ENCODE measurements at places on chromosomes 3 and 15.

DNA sequence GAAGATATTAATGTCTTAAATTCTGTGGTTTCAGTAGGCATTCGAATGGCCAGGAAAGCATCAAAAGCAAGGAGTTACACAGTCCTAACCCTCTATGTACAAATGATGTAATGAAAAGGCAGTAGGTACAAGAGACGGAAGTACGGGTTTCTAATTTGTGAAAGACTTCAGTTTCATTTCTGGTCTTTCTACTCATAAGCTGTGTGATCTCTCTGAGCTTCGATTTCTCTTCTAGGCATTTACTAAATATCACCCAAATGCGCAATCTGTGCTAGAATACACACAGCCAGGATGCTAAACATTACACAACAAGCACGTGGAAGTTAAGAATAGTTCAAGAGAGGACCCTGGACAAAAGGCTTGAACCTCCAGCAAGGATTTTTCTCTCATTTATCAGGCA is 17.9 kb upstream of the STIMATE start:
- DNase-seq, result no peak

DNA sequence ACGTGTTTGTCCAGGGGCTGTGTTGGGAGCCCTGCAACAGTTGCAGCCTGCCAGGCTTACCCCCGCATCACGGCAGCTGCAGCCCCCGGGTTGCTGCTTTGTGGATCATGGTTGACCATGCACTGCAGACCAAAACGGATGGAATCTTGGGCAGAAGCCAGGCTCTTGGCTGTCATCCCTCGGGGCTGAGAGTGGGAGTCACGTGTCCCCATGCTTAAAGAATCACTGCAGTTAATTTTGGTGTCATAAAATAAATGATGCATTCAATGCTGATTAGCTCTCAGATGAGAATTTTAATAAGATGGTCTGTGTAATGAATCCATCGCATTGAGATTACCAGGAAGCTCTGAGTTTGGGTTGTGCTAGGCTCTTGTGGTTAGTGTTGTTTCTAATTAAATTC is 115.6 kb downstream of the CHDH start:
- DNase-seq, result no peak

DNA sequence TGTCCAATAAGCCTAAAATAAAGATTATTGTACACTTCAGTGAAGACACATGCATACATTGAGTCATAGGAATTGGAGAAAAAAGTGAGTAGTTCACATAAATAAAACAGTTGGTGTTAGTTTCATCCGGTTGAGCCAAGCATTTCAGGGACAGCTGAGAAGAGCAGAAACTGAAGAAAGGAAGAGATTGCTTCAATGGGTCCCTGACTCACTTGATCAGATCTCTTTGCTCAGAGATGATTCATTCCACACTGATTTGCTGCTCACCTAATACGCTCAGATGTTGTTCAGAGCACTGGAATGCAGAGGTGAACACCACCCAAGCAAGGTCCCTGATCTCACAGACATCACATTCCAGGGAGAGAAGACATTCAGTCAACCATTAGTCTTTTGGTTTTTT is 93.7 kb downstream of the RAD18 start:
- DNase-seq, result no peak

DNA sequence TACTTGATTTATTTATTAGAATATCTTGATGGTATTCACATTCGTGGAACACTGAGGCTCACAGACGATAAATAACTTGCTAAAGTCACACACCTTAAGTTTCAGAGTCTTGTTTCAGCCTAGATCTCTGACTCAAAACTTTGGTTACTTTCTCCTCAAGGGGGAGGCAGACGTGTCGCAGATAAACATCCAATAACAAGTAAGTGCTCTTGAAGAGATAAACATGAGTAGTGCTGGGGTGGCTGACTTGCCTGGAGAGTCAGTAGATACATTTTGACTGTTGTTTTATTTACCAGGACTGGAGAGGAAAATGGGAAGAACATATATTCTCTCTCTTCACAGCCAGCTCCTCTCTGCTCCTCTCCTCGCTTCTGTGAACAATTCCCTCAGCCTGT is 31.3 kb downstream of the FBXO45 start:
- no peak for DNase-seq

DNA sequence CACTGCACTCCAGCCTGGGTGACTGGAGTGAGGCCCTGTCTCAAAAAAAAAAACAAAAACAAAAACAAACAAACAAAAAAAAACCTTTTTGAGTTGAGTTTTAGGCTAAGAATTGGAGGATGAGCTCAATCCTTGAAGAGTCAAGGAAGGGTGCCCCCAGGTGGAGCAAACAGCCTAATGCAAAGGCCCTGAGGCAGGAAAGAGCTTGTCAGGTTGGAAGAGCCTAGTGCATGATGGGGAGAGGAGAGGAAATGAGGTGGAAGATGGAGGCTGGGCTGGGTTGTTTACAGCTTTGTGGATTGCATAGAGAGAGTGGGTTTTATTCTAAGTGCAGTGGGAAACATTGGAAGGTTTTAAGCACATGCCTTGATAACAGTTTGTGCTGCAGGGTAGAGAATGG is 2.1 kb upstream of the SNX22 start:
- no peak for DNase-seq

DNA sequence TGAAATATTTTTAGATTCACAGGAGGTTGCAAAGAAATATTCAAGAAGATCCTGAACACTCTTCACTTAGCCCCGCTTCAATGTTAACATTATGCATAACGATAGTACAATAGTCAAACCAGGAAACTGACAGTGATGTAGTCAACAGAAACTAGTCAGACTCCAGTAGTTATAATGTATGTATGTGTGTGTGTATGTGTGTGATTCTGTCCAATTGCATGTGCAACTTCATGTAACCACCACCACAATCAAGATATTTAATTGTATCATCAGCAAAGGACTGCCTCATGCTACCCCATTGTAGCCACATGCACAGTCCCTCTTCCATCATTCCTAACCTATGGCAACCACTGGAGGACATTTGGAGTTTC is 77.9 kb downstream of the APBA2 start:
- DNase-seq, result no peak

Data from stimulated activated CD8-positive, alpha-beta memory T cell treated with anti-CD3 and anti-CD28 coated beads, Interleukin-4, amount 100 ng/mL, for 24 hours (primary cell).